ENCODE measurements at places on chromosomes 5 and 9.
A peak's percentile ranks its signal among the peaks of the same experiment; 100 is the strongest.

DNA sequence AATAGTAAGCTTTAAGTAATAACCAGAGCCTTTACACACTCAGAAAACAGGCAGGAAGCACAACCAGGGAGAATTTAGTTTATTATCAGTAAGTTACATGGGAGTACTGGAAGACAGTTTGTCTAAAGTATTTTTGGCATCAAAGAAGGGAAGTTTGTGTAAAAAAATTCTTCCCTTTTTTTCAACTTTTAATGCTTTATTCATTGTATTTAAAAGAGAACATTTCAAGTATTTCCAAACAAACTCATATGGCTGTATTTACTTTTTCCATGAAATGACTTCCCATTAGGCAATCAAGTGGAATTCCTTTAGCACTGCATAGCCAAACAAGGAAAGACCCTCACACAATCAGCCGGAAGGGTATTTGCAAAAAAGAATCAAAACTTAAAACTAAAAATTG lies 26.7 kb downstream of the RNF145 start:
- no peak for ATAC-seq

DNA sequence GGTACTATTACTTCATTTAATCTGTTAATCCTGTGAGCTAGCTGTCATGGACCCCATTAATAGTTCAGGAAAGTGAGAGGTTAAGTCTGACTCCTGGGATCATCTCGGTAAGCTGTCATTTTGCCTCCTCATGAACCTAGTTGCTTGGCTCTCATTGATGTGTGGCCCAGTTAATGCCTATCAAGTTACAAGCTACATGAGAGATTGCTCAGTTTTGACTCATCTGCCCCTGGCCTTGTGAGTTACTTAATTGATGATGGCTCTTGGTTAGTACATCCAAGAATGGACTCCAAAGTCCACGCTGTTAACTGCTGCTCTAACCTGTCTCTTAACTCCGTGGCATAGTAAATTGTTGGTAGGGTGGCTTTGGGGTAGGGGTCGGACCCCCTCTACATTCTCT lies 23.9 kb downstream of the LARP1 start:
- no peak for ATAC-seq

DNA sequence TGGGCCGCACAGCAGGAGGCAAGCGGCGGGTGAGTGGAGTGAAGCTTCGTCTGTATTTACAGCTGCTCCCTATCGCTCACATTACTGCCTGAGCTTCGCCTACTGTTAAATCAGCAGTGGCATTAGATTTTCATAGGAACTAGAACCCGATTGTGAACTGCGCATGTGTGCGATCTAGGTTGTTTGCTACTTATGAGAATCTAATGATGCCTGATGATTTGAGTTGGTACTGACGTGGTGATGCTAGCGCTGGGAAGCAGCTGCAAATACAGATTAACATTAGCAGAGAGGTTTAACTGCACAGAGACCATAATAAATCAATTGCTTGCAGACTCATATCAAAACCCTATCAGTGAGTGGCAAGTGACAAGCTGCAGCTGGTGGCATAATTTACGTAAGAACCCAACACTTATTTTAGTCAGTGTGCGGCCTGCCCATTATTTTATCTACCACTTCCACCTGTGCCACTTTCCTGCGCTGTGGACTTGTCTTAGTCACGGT lies 133.4 kb upstream of the CDH9 start:
- no peak for ATAC-seq

DNA sequence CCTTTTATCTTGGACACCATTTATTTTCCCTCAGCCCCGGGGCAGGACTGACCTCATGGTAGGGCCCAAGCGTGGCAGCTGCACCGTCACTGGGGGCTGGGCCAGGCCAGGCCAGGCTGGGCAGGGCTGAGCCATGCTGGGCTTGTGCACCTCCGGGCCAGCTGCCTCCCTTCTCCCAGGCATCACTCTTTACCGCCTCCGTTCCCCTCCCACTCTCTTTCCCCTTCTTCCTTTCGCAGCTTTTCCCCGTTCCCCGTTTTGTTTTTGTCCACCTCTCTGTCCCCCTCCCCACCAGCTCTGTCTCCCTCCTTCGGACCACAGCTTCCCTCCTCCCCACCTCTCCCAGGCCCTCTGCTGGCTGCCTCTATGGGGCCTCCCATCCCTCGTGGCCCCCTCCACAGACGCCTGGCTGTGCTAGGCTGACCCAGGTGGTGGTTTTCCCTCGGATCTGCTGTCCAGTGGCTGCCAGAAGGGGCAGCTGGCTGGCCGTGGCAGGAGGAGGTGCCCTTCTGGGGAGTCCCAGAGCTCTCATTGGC lies 17.9 kb downstream of the FGF18 start:
- no peak for ATAC-seq

- no peak for ATAC-seq
Observed at GRCh38 chr5:126521130-126521529, 73.9 kb downstream of the ALDH7A1 start.

GRCh38 chr5:54171645-54172384 lies 138.6 kb downstream of the ARL15 start:
- no peak for ATAC-seq

GRCh38 chr9:13705373-13705772 lies 425.9 kb upstream of the MPDZ start:
- peak; percentile 47 for ATAC-seq

DNA sequence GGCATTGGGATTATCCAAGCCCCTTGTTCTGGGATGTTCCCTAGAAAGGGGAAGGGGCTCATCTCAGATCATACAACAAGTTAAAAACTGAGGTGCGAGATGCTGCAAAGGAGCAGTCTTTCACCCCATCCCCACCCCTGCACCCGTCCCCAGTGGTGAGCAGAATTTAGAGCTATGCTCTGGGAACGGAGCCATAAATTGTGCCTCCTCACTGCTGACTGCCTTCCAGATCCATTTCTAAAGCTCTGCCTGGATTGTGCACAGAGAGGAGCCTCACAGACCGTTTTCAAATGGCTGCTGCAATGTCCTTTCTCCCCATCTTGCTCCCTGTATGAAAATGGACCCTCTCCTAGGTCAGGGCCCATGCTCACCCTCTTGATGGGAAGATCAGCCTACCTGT lies 8.3 kb downstream of the SLC25A48 start:
- ATAC-seq: no peak

- ATAC-seq: no peak
Observed at GRCh38 chr9:78879324-78880100, 582.6 kb downstream of the PSAT1 start.

Data from motor neuron (in vitro differentiated cells).